ENCODE measurements at places on chromosomes 2 and 18.

GRCh38 chr2:171550613-171551012, 28.3 kb downstream of the CYBRD1 start:
- no peak for DNase-seq

DNA sequence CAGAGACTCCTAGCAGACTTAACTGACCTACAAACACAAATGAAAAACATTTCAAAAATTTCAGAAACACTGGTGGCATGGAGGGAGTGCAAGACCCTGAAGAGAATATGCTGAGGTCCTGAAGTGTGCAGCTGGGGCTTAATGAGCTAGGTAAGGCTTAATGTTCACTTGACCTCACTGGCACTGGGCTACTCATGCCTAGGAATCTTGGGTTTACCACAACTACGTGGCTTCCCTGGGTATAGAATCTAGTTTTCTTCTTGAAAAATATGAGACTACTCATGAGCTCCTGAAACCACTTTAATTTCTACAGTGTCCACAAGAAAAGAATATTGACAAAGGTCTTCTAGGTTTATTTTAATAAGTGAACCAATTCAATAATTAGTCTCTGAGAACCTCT, 139.8 kb downstream of the HNMT start:
- no peak for DNase-seq

- no peak for DNase-seq
Observed at GRCh38 chr18:41265047-41265446, 690.0 kb upstream of the PIK3C3 start.

DNA sequence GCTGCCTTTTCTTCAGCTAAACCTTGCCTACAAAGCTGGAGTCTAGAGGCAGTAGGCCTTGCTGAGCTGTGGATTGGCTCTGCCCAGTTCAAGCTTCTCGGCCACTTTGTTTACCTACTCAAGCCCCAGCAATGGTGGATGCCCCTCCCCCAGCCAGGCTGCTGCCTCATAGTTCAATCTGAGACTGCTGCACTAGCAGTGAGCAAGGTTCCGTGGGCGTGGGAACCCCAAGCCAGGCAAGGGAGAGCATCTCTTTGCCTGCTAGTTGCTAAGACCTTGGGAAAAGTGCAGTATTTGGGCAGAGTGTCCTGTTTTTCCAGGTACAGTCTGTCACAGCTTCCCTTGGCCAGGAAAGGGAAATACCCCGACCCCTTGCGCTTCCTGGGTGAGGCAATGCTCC, 68.9 kb downstream of the VAPA start:
- no peak for DNase-seq

GRCh38 chr18:46174342-46175041, 70.3 kb downstream of the HAUS1 start:
- DNase-seq: peak; percentile 69

GRCh38 chr2:44450806-44451205, 89.1 kb downstream of the CAMKMT start:
- no peak for DNase-seq

GRCh38 chr2:26668041-26668440, 24.5 kb upstream of the KCNK3 start:
- no peak for DNase-seq

- no peak for DNase-seq
Observed at GRCh38 chr2:43294973-43295603, 68.7 kb upstream of the ZFP36L2 start.

GRCh38 chr2:11389551-11390398, 45.3 kb upstream of the ROCK2 start:
- no peak for DNase-seq

- no peak for DNase-seq
Observed at GRCh38 chr2:115083711-115084110, 641.3 kb downstream of the DPP10 start.

GRCh38 chr2:104412384-104412783, 441.5 kb upstream of the POU3F3 start:
- peak; percentile 5 for DNase-seq

GRCh38 chr2:96954011-96954846, 32.2 kb downstream of the FAM178B start:
- DNase-seq: no peak

DNA sequence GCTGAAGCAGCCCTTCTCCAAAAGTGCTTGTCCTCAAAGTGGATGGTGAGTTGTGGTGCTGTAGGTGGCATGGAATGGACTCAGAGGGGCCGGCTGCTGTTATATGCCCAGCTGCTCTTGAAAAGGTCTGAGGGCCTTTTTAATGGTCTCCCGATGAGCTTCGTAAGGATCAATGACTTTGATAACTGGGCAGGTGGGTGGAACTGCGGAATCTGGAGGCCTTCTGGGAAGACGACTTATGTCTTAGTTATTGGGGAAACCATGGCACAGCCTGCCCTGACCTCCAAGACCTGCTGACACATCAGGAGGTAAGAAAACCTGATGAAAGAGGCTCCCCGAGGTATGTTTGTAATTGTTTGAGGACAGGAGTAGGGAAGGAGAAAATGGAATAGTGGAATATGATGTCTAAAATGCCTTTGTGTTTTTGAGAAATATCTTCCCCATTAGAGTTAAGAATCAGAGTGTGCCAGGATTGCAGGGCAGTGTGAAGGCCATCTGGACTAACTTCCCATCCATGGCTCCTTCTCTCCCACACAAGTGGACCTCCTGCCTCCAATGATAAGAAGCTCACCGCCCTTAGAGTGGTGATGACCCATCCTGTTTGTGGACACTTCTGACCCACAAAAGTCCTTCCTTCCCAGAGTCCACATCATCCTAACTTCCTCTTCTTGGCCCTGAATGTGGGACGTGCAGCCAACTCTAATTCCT, 236.1 kb downstream of the FHOD3 start:
- no peak for DNase-seq

DNA sequence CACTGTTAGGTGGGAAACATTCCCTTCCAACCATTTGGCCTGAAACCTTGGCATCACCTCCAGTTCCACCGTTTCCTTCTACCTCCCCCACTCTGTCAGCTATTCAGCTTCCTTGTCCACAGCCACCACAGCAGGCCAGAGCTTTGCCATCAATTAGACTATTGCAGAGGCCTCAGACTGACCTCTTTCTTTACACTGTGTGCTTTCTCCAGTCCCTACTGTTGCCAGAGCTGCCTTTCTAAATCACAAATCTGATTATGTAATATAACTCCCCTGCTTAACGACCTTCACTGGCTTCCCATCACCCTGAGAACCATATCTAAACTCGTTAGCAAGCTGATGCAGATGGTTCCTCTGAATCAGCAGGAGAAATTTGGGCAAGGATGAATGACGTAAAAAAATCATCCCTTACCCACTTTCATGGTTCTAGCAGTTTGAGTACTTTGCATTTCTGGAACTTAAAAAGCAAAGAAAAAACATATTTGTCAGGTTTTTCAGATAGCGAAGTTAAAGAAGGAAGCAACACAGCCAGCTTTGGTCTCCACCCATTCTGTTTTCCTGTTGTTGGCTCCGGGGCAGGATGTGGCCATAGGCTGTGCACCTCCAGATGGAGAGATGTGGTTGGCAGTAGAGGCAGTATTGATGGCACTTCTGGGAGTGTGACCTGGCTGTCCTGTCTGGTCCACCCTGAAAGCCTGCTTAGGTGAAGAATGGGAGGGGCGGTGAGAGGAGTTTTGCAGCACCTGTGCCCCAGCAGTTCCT, 422.1 kb downstream of the PARD3B start:
- peak; percentile 24 for DNase-seq

GRCh38 chr2:156537141-156537540, 101.0 kb downstream of the GPD2 start:
- no peak for DNase-seq

DNA sequence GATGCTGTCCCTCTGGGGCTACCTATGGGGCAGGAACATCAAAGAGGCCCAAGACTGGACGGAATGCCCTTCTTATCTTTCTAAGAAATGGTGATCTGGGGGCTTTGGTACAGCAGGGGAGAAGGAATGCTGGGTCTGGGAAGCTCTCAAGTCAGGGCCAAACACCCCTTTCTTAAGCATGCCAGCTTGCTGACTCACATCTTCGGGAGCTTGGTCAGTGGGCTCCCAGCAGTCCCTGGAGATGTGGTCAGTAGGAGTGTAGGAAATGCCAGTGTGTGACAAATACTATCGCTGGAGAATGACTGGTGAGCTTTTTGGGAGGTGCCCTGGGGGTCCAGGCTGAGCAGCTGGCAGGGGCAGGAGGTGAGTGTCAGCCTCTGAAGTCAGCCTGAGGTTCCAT, 105.0 kb upstream of the CDC42EP3 start:
- no peak for DNase-seq

- no peak for DNase-seq
Observed at GRCh38 chr2:232662486-232663260, 29.3 kb downstream of the EFHD1 start.

- DNase-seq: no peak
Observed at GRCh38 chr2:124162256-124162655, 137.2 kb downstream of the CNTNAP5 start.

DNA sequence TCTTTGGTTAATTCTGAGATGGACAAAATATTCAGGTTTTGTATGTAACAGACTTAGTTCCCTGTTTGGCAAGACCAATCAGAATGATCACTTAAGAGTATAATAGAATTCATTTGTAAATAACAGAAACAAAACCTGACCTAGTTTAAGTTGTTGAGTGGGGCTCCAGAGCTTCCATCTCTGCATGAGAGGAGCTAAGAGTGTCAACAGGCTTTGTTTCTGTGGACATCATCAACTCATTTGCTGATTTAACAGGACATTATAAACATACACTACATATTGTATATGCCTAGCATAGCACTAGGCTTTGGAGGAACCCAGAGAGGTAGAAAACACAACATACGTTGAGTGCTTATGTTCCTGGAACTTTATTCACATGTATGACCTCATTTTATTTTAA, 75.3 kb upstream of the TRIB2 start:
- DNase-seq: no peak

DNA sequence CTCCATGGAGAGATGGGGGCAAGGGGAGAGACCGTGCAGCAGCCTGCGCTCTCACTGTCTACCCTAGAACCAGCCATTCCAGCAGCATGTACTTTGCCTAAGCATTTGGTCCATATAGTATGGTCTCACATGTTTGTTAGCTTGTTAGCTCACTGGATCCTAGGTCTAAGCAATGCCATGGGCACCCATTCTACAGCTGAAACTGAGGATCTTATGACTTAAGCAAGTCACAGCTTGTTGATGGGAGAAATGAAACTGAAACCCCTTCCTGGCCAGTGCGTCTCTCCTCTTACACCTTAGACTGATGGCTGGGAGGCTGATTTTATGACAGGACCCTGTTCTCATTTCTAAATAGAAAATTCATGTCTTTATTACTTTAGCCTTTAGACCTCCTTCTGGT, 90.1 kb downstream of the EPAS1 start:
- no peak for DNase-seq

- DNase-seq: no peak
Observed at GRCh38 chr2:128727914-128728313, 409.2 kb upstream of the HS6ST1 start.

- no peak for DNase-seq
Observed at GRCh38 chr2:195871326-195871725, 197.3 kb downstream of the DNAH7 start.

GRCh38 chr2:50181212-50181611, 850.7 kb downstream of the NRXN1 start:
- DNase-seq: no peak

DNA sequence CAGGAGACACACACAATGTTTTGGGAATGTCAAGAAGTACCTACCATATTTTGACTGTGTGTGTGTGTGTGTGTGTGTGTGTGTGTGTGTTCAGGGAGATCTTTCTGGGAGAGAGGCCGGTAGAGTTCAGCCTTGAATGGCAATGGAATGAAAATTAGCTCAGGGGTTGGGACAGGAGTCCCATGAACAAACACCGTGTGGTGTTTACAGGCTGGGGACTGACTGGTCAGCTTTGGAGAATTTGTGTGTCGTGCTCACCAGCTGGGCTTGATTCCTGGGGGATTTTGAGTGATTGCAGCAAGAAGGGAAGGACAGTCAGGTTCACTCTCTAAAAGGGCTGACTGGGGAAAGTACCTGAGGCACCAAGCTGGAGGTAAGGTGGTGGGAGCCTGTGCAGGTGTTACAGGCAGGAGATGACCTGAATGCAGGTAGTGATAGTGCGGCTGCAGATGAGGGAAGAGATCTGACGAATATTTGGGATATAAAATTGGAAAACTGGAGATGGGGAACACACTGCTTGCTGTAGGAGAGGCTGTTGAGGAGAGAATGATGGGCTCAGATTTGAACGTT, 2.5 kb upstream of the ADNP2 start:
- no peak for DNase-seq

GRCh38 chr2:64646007-64646880, 7.5 kb downstream of the SERTAD2 start:
- peak; percentile 78 for DNase-seq

GRCh38 chr2:120518819-120519218, 172.9 kb downstream of the INHBB start:
- no peak for DNase-seq

GRCh38 chr2:222159221-222159620, 139.6 kb downstream of the PAX3 start:
- DNase-seq: no peak

DNA sequence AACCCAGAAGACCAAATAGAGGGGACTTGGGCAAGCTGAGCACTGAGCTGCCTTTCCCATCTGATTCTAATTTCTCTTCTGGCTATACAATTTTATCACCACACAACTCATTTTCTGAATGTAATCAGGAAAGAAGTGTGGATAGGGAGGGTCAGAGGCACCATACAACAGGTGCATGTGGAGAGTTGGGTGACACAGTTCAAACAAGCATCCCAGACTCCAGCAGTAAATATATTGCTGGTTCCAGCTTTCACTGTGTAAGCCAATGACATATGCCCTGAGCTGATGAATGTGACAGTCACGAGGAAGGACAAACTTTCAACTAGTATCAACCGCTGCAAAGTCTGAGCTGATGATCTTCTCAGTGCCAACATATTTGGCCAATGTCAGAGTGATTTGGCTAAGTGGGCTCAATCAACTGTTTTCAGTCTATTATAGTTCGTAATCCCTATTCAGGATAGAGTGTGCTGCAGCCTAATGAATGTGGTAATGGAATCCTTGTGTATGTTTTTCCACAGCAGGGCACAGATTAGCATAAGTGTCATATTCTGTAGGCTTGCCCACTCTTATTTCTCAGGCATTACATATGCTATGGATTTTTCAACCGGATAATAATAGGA, 109.9 kb upstream of the MEIS1 start:
- DNase-seq: no peak

DNA sequence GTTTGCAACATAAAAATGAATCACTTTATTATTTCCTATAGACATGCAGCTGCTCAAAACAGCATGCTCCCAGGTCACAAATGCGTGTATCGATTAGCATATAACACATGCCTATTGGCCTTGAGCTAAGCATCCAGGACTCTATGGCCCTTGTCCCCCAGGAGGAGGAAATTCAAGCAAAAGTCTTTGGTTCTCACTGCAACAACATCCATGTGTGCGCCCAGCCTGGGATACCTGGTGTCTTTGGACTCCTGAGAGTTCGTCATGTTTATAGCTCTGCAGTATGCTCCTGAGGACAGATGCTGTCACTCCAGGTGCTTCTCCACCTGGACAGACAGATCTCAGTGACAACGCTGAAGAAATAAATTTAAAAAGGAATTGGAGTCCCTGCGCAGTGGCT, 284.6 kb downstream of the PHLPP1 start:
- no peak for DNase-seq

- no peak for DNase-seq
Observed at GRCh38 chr2:147031897-147032296, 812.9 kb upstream of the ACVR2A start.

- peak; percentile 68 for DNase-seq
Observed at GRCh38 chr2:200466425-200467418, 43.1 kb downstream of the KCTD18 start.
